ENCODE measurements at places on chromosomes 1 and 21.
A peak's percentile ranks its signal among the peaks of the same experiment; 100 is the strongest.

- no peak for DNase-seq
Measured at GRCh38 chr1:212133319-212133718, 97.8 kb downstream of the DTL start.

- DNase-seq: no peak
Measured at GRCh38 chr1:209421186-209421585, 162.3 kb upstream of the CAMK1G start.

DNA sequence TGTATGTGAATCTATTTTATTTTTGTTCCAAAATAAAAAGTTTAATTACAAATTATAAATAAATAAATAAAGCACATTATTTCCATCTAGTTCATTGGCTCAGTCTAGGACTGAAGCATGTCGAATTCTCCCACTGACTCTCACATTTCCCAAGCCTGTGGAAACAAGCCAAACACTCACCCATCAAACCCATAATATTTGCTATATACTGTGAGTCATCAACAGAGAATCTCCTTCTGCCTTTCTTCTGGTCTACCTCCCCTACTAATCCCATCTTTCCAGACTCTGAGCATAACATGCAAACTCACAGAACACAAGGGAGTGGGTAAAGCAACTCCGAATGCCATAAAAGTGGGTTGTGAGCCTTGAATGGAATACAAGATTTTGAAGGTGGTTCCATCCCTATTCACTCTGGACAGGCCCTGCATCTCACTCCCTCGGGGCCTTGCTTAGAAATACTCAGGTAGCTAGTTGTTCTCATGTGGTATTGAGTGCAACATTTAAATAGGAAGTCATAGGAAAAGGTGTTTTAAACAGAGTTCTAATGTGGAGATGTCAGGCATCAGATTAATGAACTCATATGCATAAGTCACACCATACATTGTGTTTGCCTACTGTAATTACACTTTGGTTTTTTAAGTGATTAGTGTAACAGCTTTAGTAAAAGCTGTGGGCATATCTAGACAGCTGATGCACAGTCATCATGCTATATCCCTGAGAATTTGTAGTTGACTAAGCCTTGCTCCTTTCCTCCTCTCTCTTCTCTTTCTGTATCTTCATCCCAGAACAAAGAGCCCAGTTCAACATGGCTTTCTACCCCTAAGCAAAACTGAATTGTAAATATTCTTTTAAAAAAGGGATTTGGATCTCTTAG is 47.0 kb downstream of the F5 start:
- DNase-seq: no peak

GRCh38 chr21:41877901-41878830 is 978 bp downstream of the PRDM15 start:
- DNase-seq: peak; percentile 19

- no peak for DNase-seq
Measured at GRCh38 chr1:167219194-167219593, 1.5 kb upstream of the POU2F1 start.
